ENCODE measurements at places on chromosomes 16 and 17. TPM values are rescaled to one million over a fixed set of nuclear protein-coding genes. Genes with fewer than 3 reads are reported as not detected.

The HBA1 gene
- not detected for total RNA-seq

The PDP2 gene
- 20.0 TPM for total RNA-seq

The SLC2A4 gene
- 2.0 TPM for total RNA-seq

The CES4A gene
- 4.6 TPM for total RNA-seq

The WNK4 gene
- 5.8 TPM for total RNA-seq

The TOP2A gene
- total RNA-seq, result 111 TPM

The ASGR2 gene
- total RNA-seq, result 3.0 TPM

The C17orf107 gene
- 3.6 TPM for total RNA-seq

The GJD3 gene
- not detected for total RNA-seq

The NAT9 gene
- 60.2 TPM for total RNA-seq

The CCR7 gene
- not detected for total RNA-seq

The SYT17 gene
- 6.6 TPM for total RNA-seq

The TBC1D26 gene
- 2.9 TPM for total RNA-seq

The MT1F gene
- total RNA-seq, result 6.3 TPM

The HP gene
- not detected for total RNA-seq

The FOXN1 gene
- total RNA-seq, result 0.07 TPM

The ARL5C gene
- not detected for total RNA-seq

The CCDC78 gene
- total RNA-seq, result 3.2 TPM

The MAP2K6 gene
- 44.3 TPM for total RNA-seq

The TNK1 gene
- total RNA-seq, result 9.1 TPM

The MT1E gene
- 5.2 TPM for total RNA-seq

The SMIM22 gene
- total RNA-seq, result not detected

The ALDH3A1 gene
- 1.0 TPM for total RNA-seq

The SPHK1 gene
- total RNA-seq, result 13.9 TPM

The NOD2 gene
- not detected for total RNA-seq

The CLDN7 gene
- 147 TPM for total RNA-seq

The ZG16B gene
- total RNA-seq, result not detected

The VTN gene
- 139 TPM for total RNA-seq

The GUCY2D gene
- not detected for total RNA-seq

The ENPP7 gene
- total RNA-seq, result not detected

Data from progenitor cell of endocrine pancreas (in vitro differentiated cells).